HuH-7 (cell line): ENCODE measurements at places on chromosomes 7 and 10.

DNA sequence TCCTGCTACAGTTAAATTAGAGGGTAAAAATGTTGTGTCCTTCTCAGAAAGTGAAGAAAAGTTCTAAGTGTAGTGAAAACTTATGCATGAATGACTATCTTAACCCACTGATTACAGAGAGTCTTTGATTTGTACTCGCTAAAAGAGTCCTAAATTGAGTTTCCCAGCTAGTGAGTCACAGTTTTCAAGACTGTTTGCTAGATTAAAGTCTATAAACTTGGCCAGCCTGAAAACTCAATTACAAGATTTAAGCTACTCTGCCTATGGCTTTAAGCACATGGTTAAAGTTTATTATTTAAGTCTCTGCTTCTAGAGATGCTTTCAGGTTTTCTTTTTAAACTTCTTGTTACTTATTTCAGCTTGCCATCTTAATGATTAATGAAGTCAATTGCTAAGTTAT lies 44.4 kb downstream of the MRPS24 start:
- no peak for DNase-seq

DNA sequence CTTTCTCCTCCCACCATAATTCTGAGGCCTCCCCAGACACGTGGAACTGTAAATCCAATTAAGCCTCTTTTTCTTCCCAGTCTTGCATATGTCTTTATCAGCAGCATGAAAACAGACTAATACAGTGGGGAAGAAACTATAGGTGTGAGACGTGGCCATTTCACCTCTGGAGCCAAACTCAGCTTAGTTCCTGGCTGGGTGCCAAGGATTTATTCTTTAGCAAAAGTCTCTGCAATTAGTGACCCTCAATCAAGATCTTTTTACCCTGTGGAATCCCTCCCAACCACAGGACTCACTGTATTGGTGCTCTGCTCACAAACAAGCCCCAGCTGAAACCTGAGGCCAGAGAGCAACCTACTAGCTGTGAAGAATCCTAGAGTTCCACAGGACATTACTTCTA lies 28.1 kb upstream of the SFTPD start:
- no peak for DNase-seq

DNA sequence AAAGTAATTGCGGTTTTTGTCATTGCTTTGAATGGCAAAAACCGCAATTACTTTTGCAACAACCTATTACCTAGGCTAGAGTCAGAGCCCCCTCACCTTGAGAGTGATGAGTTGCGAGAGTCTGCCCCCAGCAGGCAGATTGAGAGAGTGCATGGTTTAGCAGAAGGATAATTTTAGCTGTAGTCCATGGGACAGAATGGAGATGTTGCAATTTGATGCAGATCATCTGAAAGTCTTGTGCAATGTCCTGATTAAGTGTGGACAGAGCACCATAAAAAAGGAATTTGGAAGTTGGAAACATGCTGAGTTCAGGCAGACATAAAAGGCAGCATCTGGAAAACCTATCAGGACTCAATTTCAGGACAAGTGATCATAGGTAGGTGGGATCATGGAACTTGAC lies 48.7 kb downstream of the GPR141 start:
- DNase-seq = peak; percentile 40

DNA sequence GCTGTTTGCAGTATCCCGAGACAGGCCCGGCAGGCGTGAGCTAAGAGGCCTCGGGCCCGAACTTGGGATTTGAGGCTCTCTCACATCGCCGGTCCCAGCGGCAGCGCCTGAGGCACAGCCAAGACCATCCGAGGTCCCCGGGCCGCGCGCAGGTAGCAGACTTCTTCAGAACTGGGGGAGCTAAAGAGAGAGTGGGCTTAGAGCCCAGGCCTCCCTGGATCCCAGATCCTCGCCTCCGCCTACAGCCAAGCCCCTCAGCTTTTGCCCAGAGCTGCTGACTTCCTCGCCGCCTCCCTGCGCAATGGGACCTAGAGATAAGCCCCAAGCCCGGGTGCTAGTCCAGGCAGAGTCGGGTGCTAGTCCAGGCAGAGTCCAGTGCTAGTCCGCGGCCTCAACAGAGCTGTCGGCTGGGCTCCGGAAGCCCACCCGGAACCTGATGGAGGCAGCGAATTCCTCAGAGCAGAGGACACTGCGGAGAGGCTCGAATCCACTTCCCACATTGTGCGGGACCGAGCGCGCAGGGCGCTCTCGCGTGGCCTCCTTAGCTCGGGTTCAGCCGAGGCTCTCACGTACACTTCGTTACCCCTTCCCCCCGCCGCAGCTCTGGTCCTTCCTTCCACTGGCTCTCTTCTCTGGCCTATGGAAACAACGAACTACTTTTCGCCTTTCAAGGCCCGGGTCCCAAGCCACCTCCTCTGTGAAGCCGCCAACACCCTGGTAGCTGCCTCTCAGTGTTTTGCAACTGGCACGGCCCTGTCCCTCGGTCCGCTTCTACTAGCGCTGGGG lies 5.8 kb downstream of the LBX1 start:
- no peak for DNase-seq

DNA sequence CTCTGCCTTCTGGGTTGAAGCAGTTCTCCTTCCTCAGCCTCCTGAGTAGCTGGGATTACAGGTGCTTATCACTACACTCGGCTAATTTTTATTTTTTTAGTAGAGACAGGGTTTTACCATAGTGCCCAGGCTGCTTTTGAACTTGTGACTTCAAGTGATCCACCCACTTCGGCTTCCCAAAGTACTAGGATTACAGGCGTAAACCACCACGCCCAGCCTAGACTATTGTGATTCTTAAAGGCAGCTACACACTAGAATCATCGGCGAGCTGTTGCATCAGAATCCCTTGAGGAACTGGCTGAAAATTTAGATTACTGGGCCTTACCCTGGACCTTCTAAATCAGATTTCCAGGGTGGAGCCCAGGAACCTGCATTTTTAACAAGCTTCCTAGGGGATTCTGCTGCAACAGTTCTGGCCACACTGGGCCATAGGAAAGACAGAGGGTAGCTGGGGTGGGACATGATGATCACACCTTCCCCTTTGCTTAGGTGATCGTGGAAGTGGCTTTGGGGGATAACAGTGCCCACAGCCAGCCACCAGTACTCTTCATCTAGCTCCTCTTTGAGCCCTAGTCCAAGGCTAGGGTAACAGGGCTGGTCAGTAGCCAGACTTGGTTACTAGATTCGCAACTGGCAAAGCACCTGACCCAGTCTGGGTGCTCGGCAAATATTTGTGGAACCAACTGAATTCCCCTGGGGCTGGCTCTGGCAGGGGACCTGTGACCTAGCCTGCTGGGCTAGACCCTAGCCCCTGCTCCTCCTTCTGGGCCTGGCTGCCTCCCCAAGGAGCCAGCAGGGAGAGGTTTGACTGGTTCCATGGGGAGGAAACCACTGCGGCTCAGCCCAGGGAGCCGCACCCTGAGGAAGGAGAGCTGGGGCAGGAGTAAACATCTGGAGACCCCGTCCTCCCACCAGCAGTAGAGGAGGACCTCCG lies 67.1 kb upstream of the DUSP5 start:
- DNase-seq = no peak

- DNase-seq = no peak
Measured at GRCh38 chr10:69721690-69722310, 79.9 kb upstream of the COL13A1 start.

DNA sequence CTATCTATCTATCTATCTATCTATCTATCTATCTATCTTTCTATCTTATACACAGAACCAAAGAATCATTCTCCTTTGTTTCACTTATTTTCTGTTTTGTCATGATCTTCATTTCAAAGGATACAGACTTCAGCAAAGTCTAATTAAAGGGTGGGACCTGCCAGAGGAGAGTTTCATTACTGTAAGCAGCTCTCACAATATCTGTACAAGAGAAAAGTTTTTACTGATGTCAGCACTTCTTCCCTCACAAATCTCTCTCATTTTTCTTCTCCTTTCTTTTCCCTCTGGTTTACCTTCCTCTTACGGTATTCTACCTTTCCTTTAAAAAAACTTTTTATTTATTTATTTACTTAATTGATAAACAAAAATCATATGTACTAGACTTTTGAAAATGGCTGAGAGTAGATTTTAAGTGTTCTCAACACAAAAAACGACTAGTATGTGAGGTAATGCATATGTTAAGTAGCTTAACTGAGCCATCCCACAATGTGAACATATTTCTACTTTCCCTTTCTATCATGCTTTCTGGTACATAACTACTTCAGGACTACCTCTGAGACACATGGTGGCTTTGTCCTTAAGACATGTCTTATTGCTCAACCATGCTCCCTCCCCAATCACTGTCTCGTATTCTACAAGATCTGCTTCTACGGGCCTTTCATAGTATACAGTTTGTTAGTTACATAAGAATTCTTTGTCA lies 699.3 kb downstream of the PHTF2 start:
- no peak for DNase-seq

DNA sequence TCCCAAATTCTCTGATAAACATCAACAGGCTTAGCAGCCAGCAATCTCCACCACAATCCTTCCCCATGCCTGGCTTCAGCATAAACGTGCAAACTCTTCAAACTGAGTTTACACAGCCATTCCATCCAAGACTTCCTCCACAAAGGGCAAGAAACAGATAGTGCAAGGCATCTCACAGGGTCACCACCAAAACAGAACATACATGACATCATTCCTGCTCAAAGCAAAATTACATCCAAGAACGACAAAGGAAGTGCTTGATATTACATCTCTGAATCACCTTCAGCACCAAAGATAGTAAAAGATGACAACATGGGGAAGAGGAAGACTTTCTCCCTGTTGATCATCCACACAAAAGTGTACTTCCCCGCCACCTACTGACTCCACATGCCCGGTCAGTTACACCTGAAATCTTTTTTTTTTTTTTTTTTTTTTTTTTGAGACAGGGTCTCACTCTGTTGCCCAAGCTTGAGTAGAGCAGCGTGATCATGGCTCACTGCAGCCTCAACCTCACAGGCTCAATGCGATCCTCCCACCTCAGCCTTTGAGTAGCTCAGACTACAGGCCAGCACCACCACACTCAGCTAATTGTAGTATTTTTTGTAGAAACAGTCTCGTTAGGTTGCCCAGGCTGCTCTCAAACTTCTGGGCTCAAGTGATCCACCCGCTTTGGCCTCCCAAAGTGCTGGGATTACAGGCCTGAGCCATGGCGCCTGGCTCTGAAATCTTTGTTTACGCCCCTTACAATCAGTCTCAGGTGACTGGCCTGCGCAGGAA lies 127.5 kb downstream of the PARD3 start:
- no peak for DNase-seq

GRCh38 chr10:62790019-62790555 lies 14.4 kb upstream of the ADO start:
- no peak for DNase-seq

DNA sequence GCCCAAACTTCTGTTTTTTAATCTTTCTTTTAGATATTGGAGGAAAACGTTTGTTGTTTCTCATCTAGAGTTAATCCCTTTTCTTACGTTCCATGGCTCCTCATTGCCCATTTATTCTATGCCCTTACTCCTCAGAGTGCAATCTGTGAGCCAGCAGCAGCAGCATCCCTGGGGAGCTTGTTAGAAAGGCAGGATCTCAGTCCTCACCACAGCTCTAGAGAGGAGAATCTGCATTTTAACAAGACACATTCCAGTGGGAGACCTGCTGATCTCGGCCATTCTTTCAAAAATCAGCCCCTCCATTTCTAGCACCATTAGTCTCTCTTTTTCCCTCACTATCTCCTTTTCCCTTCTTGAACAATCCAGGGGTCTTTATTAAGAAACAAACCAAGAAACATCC lies 84.4 kb upstream of the NOBOX start:
- DNase-seq = no peak

DNA sequence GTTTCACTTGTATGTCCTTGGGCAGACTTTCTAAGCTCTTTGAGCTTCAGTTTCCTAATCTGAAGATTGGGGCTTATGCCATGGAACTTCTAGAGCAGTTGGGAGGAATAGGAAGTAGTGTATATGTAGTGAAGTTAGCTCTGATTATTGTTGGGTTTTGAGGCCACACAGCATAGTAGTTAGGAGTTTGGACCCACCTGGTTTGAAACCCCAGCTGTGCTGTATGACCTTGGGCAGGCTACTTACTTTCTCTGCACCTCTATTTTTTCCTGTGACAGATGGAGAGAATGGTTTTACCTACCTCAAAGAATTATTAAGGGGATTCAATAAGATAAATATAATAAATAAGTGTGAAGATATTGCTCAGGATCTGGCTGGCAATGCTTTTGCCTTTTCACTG lies 61.4 kb upstream of the ADRB1 start:
- no peak for DNase-seq

DNA sequence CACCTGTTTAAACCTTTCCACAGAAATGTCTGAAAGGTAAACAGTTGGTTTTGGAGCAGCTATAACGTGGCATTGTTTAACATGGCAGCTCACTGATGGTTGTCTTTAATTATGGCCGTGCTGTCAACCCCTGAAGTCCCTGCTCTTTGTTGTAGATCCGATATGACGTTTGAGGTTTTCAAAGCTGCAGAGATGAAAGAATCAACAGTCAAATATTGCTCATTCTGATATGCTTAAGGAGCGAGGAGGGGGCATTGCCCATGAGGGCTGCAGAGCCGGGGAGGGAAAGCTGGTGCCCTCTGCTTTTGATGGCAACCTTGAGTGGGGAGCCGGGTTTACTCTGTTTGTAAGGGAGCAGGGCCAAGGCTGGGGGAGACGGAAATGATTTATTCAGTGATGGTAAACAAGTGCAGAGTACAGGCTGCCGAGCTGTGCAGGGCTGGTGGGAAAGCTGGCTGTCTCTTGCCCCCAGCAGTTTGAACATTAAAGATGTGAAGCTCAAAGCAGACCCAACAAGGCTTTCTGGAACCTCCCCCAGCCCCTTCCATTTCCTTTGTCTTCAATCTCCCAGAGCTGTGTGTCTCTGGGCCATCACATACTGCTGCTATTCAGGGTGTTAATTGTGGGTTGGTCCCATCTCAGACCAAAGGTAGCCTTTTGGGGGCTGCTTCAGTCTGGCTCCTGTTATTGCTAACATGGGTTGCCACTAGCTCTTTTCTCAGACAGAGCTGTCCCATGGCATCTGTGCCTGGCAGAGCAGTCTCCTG lies 345.5 kb downstream of the LRMDA start:
- DNase-seq = no peak

GRCh38 chr7:17512181-17512675 lies 213.8 kb downstream of the AHR start:
- no peak for DNase-seq

DNA sequence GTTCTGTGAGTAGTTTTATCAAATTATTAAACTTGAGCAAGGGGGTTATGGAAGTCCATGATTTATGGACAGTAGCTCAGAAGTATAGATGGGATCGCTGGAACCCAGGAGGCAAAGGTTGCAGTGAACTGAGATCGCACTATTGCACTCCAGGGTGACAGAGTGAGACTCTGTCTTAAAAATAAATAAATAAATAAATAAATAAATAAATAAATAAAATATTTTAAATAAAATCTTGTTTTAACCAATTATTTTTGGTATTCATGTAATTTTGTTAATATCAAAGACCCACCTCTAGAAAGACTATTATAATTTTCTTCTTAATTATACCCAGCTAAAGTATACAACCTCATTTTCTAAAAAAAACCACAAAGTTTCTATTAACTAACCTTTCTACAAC lies 134.3 kb downstream of the ZNF37A start:
- DNase-seq = no peak

- no peak for DNase-seq
Measured at GRCh38 chr7:27532314-27532713, 130.4 kb downstream of the HIBADH start.

GRCh38 chr7:47605816-47606575 lies 24.1 kb upstream of the TNS3 start:
- no peak for DNase-seq

- no peak for DNase-seq
Measured at GRCh38 chr7:94288096-94288495, 106.6 kb upstream of the COL1A2 start.
